ENCODE measurements at places on chromosomes 11 and 22.

DNA sequence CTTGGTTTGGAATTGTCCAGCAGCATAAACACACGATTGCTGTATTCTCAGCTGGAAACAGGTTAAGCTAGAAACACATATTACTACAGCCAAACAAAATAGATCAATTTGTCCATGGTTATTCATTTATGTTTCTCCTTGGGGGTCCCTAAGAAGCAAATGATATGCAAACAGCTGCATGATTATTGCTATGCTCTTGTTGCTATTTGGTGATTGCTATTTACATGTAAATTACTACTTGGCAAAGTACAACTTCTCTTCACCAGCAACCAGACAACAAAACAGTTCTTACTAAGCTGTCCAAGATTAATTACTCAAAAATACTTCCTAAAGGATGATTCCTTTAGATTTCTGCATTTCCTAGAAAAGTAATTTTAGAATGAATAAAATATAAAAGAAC, 567.9 kb upstream of the ARHGAP42 start:
- no peak for DNase-seq

GRCh38 chr11:75509020-75509720, 16.6 kb downstream of the GDPD5 start:
- no peak for DNase-seq

DNA sequence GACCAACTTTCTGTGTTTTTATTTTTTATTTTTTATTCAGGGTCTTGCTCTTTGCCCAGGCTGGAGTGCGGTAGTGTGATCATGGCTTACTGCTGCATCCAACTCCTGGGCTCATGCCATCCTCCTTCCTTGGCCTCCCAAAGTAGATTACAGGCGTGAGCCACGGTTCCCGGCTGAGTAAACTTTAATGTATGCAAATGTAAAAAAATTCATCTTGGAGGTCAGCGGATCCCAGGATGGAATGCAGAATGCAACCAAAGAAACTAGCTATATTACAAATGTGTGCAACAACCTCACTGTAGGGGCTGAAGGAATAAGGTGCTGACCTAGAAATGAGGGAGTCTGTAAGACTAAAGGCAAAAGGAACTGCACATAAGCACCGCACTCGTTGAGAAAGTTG, 6.2 kb upstream of the CDK2AP2 start:
- no peak for DNase-seq

- no peak for DNase-seq
Observed at GRCh38 chr11:100867606-100868005, 180.5 kb downstream of the ARHGAP42 start.

DNA sequence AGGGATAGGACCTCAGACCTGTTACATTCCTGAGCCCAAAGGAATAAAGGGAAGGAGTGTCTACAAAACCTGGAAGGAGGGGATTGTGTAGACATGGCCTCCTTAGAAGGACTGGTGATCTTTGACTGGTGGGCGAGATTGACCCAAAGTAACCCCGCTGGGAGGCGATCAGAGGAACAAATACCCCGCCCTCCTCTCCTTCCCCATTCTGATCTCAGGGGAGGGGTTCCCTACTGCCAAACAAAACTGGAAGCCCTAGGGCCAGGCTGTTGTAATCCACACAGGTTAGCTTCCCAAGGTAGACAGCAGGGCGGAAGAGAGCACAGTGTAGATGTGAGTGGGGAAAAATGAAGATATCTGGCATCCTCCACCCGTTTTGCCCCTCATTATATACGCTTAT, 24.7 kb downstream of the NCF4 start:
- no peak for DNase-seq

GRCh38 chr11:43936076-43936475, 6.4 kb upstream of the C11orf96 start:
- DNase-seq, result no peak

GRCh38 chr11:76738618-76739240, 44.4 kb upstream of the TSKU start:
- DNase-seq, result no peak

DNA sequence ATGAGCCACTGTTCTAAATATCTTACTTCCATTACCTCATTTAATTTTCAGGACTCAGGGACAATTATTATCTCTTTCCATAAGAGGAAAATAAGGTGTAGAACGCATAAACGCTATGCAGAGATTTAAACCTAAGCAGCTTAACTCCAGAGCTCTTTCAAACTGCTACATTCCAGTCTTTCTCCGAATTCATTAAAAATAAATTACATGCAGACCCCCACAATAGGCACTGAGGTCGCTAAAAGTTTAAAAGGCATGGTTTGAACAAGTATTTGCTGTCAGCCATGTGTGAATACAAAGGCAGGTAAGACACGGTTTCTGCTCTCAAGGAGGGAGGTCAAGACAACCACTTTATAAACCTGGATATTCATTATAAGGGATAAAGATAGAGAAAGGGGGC, 983 bp downstream of the NARS2 start:
- DNase-seq, result no peak

DNA sequence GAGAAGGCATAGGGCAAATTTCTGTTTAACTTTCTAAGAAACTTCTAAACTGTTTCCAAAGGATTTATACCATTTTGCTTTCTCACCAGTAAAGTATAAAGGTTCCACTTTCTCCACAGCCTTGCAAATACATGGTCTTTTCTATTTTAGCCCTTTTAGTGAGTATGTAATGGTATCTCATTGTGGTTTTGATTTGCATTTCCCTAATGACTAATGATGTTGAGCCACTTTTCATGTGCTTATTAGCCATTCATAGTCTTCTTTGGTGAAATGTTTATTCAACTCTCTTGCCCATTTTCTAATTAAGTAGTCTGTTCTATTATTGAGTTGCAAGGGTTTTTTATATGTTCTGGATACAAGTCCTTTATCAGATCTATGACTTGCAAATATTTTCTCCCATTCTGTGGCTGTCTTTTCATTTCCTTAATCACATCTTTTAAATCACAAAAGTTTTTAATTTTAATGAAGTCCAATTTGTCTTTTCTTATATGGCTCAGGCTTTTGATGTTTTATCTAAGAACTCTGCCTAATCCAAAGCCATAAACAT, 83.8 kb upstream of the KCNQ1OT1 start:
- DNase-seq, result no peak

- DNase-seq, result no peak
Observed at GRCh38 chr11:61918251-61918937, 1.0 kb upstream of the RAB3IL1 start.

DNA sequence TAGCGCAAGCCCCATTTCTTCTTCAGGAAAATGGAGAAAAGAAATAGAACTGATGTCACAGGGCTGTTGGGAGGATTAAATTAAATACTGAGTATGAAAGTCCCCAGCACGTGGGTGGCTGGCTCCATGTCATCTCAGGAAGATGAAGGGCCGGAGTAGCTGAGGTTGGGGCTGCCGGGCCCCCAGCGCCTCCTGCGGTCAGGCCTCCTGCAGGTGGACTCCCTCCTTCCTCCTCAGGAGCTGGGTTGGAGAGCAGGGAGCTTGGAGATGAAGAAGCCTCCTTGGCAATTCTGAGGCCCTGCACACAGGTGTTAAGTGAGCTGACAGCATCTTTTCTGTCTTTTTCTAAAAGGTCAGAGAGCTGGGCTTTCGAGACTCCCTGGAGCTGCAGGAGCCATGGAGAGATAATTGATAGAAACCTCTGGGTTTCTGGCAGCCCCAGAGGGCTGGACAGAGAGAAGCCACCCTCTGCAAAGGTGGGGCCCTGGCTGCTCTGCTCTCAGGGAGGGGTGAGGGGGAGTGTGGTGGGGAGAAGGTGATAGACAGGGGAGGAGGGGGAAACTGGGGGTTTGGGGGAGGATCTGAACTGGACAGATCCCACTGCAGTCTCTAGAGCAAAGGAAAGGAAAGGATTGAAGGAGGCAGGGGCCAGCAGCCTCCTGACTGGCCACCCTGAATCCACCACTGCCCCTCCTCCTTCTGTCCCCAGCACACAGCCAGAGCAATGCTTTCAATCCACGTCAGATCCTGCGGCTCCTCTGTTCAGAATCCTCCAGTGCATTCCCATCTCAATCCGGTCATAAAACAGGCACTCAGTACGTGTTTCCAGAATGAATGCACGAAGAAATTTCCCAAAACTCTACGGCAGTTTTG, 210.8 kb downstream of the CEP164 start:
- no peak for DNase-seq

DNA sequence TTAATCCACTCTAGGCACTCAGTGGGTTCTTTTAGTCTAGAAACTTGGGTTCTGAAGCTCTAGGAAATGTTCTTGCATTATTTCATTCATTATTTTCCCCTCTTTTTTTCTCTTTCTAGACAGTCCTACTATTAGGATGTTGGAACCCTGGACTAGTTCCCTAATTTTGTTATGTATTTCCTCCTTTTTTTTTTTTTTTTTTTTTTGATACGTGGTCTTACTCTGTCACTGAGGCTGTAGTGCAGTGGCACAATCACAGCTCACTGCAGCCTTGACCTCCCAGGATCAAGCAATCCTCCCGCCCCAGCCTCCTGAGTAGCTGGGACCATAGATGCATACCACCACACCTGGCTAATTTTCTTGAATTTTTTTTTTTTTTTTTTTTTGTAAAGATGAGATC, 9.4 kb downstream of the UPB1 start:
- no peak for DNase-seq

DNA sequence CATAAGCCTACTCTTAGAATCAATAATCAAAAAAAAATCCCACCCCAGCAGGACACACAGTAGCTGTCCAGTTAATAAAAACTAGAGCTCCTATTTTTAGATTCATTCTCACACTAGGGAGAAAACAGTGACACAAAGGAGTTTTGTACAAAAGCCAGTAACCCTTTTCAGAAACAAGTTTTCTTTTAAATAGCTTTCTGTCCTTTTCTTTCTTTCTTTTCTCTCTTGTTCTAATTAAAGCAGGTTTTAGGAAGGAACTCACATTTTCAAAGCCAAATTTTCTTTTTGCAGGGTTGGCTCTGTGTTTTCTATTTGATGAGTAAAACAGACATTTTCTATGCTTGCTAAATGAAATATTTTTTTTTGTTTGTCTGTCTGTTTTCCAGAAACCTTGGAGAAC, 1390.7 kb downstream of the FAM181B start:
- no peak for DNase-seq

DNA sequence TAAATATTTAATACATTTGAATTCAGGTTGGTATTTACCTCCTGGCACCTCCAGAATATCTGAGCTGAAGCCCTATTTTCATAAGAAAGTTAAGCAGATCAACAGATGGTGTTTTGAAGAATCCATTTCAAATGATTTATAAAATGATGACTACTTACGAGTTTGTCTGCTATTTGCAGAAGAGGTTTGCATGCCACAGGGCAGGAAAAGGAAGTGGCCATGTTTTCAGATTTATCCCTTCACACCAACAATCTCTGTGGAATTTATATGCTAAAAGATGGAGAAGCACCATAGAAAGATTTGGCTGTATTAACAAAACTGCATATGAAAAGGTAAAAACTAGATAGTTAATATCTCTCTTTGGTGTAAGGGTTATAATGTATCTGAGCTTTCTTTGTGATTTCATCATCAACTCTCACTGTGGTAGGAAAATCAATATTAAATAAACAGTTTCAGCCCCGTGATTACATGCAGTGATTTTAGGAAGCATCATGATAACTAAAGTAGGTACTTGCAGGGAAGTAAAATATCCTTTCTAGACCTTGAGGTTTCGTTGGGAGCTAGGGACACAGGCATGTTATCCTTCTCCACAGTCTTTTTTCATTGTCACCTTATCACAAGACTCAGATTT, 2.6 kb downstream of the BMAL1 start:
- no peak for DNase-seq

- DNase-seq, result no peak
Observed at GRCh38 chr11:15883455-15883920, 472.9 kb downstream of the SOX6 start.

GRCh38 chr22:47593291-47593690, 830.8 kb downstream of the TBC1D22A start:
- DNase-seq, result no peak

DNA sequence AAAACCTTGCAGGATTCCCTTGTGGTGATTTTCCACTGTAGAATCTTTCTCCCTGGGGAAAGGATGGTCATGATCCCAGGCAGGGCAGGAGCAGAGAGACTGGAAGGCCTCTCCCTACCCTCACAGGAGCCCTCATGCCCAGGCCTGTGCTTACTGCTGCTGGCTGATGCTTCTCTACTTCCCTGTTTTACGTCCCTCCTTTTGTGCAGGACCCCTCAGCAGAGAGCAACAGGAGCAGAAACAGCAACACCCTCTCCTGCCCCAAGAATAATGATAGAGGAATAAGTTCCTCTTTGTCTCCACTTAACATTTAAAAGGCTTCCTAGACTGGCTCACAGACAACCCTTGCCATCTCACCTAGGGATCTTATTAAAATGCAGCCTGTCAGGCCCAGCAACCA, 3.6 kb downstream of the ISX start:
- no peak for DNase-seq
